CD8-positive, alpha-beta memory T cell (primary cell): ENCODE measurements at places on chromosomes 12 and 14.

DNA sequence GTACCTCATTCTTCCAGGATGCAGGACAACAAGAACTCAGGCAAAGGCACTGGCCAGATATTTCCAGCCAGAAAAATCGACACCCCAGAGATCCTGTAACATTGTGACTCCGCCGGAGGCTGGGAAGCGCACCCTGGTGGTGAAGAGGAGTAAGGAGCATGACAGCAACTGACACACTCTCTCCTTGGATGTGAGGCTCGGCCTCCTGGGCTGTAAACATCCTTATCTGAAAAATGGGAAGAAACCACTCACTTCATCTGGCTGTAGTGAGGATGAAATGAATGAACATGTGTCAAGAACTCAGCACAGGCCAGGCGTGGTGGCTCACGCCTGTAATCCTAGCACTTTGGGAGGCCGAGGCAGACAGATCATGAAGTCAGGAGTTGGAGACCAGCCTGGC lies 27.5 kb downstream of the TCHP start:
- DNase-seq = peak; percentile 31

GRCh38 chr12:92196368-92196767 lies 50.7 kb upstream of the BTG1 start:
- no peak for DNase-seq

DNA sequence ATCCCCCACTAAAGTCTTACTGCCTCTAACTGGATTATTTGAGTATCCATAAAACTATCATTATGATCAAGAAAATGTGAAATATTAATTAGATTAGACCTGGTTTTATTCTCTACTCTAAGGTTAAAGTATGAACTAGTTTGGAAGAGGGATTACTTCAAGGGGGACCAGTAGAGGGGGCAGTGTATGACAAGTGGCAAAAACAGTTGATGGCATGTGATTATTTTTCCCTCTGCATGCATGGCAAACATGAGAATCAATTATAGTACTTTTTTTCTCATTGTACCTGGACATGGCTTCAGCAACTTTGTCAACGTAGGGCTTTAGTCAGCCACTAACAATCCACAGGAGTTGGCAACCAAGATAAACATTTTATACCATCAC lies 145.0 kb upstream of the SLC38A2 start:
- no peak for DNase-seq

- DNase-seq = no peak
Observed at GRCh38 chr12:87152841-87153528, 876.2 kb downstream of the C12orf50 start.

- DNase-seq = no peak
Observed at GRCh38 chr12:118044075-118044474, 16.9 kb downstream of the WSB2 start.

DNA sequence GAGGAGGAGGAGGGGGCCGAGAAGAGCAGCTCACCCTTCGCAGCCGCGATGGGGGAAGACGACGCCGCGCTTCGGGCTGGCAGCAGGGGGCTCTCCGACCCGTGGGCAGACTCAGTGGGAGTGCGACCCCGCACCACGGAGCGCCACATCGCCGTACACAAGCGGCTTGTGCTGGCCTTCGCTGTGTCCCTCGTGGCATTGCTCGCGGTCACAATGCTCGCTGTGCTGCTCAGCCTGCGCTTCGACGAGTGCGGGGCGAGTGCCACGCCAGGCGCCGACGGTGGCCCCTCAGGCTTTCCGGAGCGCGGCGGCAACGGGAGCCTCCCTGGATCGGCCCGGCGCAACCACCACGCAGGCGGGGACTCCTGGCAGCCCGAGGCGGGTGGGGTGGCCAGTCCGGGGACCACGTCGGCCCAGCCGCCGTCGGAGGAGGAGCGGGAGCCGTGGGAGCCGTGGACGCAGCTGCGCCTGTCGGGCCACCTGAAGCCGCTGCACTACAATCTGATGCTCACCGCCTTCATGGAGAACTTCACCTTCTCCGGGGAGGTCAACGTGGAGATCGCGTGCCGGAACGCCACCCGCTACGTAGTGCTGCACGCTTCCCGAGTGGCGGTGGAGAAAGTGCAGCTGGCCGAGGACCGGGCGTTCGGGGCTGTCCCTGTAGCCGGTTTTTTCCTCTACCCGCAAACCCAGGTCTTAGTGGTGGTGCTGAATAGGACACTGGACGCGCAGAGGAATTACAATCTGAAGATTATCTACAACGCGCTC lies 745 bp downstream of the TRHDE start:
- no peak for DNase-seq

DNA sequence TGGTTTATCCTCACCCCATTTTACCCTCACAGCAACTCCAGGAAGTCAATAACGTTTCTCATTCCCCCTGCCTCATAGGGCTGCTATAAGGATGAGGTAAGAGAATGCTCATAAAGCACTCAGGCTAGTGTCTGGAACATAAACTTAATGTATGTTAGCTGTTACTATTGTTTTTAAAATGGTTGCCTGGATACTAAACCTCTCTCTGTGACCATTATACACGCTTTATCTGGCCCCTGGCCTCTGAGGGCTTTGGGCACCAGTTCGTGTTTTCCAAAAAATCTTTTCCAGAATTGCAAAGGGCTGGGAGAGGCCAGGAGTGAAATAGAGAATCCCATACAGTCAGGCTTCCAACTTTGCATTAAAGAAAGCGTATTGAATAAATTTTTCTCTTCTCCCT lies 113.9 kb downstream of the KTN1 start:
- no peak for DNase-seq

DNA sequence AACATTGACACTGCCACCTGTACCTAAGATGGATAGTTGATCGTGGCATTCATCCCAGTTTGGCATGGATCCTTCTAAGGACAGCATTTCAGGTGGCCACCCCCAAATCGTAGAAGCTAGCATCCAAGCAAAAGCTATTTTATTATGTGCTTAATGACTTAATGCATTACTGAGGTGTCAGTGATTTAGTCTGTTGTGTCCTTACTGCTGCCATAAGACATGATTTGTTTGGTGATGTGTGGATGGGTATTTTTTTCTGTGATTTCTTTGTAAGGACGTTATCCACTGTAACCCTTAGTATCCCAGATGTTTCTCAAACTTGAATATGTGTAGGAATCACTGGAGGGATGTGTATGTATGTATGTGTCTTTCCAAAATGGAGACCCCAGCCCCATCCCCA lies 81.2 kb upstream of the EVL start:
- no peak for DNase-seq

- no peak for DNase-seq
Observed at GRCh38 chr14:88229428-88229827, 93.6 kb downstream of the KCNK10 start.

- no peak for DNase-seq
Observed at GRCh38 chr12:81089412-81089811, 11.5 kb downstream of the ACSS3 start.

GRCh38 chr12:104458694-104459367 lies 2.1 kb downstream of the CHST11 start:
- no peak for DNase-seq

DNA sequence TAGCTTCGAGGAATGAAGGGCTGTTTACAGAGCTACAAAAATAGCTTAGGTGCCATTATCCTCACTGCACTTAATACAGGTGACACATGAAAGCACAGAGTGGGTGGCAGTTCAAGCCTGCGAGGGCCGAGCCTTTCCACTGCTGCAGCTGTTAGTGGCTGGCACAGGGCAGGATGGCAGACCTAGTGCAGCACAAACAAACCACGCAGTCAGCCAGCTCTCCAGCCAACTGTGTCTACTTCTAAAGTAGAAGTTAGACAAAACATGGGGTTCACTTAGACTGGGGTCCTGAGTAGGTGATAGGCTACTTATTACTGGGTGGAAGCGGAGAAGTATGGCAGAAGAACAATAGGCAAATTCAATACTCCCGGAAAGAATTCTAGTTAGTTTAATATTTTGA lies 95.4 kb downstream of the DUSP16 start:
- peak; percentile 43 for DNase-seq

- no peak for DNase-seq
Observed at GRCh38 chr12:121461048-121461447, 61.1 kb downstream of the RNF34 start.

GRCh38 chr14:26527095-26527494 lies 70.7 kb downstream of the NOVA1 start:
- no peak for DNase-seq

GRCh38 chr12:89328151-89329030 lies 23.9 kb downstream of the DUSP6 start:
- DNase-seq = no peak

DNA sequence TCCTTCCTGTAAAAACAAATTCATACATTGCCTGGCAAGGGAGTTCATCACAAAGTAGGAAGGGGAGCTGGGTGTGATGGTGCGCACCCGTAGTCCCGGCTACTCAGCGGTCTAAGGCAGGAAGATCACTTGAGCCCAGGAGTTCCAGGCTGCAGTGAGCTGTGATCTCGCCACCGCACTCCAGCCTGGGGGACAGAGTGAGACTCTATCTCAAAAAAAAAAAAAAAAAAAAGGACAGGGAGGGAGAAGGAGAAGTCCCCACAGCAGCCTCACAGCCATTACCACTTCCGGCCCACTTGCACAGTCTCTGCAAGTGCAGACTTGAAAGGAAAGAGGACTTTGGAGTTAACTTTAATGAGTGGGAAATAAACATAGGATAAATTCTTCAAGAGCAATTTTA lies 121.0 kb downstream of the FBXL14 start:
- DNase-seq = peak; percentile 37

- DNase-seq = no peak
Observed at GRCh38 chr12:42365486-42365885, 39.5 kb downstream of the PPHLN1 start.
